Fibroblast of pulmonary artery (primary cell): ENCODE measurements at places on chromosomes 1 and 21.
A peak's percentile ranks its signal among the peaks of the same experiment; 100 is the strongest.

DNA sequence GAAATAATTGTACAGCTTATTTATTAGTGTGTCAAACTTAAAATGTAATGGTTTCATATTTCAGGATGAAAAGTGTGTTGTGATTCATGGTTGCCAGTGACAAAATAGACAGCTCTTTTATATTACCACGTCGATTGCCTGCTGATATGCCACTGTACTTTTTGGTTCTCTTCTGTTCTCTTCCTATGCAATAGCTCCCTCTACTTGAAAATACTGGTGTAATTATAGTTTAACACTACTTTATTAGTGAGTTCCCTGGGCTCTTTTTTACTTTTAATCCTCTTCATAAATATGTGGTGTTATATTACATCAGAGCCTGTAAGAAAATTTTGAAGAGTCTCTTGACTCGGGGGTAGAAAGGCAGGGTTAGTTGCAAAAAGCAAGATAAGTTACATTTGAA lies 111.3 kb downstream of the PATJ start:
- peak; percentile 55 for DNase-seq

- DNase-seq: peak; percentile 78
These were observed 145.1 kb upstream of the EDN2 start for GRCh38 chr1:41629571-41629970.

DNA sequence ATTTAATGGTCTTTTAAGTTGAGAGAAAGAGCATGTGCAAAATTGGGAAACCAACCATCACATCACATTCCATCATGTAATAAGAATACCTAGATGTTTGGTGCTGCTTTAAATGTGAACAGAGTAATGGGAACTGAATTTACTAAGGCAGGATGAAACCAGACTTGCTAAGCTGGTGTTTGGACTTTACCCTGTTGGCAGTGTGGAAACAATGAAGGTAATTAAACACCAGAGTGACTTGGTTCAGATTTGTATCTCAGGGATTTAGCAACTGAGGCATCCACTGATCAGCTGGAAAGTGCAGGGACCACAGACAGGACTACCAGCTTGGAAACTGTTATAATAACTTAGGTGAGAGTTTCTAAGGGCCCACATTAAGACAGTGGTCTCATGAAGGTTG lies 263.4 kb downstream of the OLFM3 start:
- no peak for DNase-seq

GRCh38 chr1:88998716-88999115 lies 6.3 kb upstream of the KYAT3 start:
- peak; percentile 83 for DNase-seq
